Stimulated activated CD8-positive, alpha-beta memory T cell treated with anti-CD3 and anti-CD28 coated beads, Interleukin-4, amount 100 ng/mL, for 1 hour (primary cell): ENCODE measurements at places on chromosomes 5 and 9.

DNA sequence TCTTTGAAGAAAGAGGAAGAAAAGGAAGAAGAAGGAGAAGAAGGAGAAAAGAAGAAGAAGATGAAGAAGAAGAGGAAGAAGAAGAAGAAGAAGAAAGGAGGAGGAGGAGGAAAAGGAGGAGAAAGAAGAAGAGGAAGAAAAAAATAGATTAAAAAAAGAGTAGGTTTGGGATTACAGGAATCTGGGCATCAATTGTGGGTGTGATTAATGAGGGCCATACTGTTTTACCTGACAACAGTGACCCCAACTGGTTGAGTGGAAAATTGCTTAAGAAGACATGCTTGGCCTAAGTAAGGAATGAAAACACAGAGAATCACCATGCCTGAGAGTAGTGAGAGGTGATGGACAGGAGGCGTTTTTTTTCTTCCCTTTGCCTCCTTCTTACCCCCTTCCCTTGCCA is 114.6 kb downstream of the FAM170A start:
- DNase-seq, result no peak

GRCh38 chr9:90007516-90008440 is 403.0 kb downstream of the GADD45G start:
- no peak for DNase-seq

DNA sequence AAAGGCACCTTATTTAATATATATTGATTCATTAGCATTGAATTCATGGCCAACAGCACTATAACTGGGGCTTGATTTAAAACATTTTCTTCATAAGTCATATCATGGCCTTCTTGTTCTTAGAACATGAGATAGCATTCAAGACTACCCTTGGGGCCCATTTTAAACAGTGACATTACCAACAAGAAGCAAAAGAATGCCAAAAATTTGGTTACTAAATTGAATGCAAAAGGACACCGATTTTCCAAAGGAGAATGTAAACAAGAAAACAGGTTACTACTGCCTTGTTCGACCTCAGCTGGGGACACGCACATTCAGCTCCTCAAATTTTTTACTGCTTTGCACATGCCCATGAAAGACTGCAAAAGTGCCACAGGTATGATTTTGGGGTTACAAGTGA is 219.4 kb upstream of the TLE4 start:
- no peak for DNase-seq

- no peak for DNase-seq
Observed at GRCh38 chr9:128409978-128410377, 10.7 kb upstream of the CERCAM start.

DNA sequence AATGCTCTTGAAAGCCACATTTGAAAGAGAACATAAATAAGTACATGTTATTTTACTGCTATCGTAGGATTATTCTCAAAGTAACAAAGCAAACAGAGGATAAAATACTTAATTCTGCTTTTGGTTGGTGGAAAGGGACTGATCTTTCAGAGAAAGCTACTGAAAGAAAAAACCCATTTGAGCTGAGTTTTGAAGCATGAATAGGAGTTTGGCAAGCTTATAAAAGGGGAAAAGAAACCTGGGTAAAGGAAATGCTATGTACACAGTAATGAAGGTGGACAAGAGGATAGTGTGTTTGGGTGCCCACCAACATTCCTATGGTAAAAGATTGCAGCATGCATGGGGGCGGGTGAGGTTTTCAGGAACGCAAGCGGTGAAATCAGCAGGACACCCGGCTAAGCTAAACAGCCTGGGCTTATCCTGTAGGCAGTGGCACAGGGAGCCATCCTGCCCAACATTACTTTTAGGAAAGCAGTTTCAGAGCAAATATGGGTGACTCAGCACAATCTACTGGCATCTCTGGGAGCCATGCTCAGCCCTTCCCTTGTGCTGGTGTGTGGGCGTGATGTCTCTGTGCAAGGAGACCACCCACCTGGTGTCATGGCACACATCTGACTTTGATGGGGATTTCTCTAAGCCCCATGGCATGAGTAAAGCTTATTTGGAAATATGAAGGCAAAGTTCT is 673.9 kb upstream of the KLF4 start:
- no peak for DNase-seq

GRCh38 chr5:166898166-166898565 is 1393.3 kb upstream of the WWC1 start:
- no peak for DNase-seq

DNA sequence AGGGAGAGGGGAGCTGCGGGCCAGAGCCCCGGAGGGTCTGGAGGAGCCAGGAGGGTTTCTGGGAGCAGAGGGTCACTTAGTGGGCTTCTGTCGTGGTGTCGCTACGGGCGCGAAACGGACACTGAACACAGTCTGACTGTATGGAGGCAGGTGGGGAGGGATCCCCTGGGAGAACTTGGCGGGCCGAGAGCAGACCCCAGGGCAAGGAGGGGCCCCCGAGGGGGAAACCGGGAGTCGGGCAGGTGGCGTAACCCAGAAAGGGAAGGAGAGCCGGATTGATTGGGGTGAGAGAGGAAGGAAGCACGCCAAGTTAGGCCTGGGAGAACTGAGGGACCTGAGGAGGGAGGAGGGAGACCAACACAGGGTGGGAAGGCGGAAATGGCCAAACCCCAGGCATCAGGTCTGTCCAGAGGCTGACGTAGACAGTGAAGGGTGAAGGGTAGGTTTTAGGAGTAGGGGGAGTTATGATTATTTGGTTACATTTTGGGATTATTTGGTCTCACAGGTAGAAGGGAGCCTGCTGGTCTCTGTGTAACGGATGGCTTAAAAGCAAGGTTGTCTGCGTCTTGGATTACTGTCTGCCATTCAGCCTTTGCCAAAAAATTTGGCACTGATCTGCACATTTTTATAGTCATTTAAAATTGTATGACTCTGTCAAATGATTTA is 3.3 kb upstream of the MSMP start:
- DNase-seq, result no peak

GRCh38 chr5:113404269-113404668 is 30.5 kb downstream of the TSSK1B start:
- DNase-seq, result no peak

- DNase-seq, result no peak
Observed at GRCh38 chr5:54874337-54875021, 110.9 kb downstream of the ESM1 start.

GRCh38 chr5:69167493-69167855 is 524 bp downstream of the CCNB1 start:
- no peak for DNase-seq
